Activated naive CD4-positive, alpha-beta T cell treated with anti-CD3 and anti-CD28 coated beads, Interleukin-2, amount 50 U/mL, for 16 hours (primary cell): ENCODE measurements at places on chromosomes 1 and 21.

GRCh38 chr21:46183910-46184624 lies at the start of gene SPATC1L:
Gene SPATC1L, minus strand, starts transcription at chr21:46184459. Its CDS starts 1,643 bp downstream, at chr21:46182816.
- peak; percentile 37 for DNase-seq

DNA sequence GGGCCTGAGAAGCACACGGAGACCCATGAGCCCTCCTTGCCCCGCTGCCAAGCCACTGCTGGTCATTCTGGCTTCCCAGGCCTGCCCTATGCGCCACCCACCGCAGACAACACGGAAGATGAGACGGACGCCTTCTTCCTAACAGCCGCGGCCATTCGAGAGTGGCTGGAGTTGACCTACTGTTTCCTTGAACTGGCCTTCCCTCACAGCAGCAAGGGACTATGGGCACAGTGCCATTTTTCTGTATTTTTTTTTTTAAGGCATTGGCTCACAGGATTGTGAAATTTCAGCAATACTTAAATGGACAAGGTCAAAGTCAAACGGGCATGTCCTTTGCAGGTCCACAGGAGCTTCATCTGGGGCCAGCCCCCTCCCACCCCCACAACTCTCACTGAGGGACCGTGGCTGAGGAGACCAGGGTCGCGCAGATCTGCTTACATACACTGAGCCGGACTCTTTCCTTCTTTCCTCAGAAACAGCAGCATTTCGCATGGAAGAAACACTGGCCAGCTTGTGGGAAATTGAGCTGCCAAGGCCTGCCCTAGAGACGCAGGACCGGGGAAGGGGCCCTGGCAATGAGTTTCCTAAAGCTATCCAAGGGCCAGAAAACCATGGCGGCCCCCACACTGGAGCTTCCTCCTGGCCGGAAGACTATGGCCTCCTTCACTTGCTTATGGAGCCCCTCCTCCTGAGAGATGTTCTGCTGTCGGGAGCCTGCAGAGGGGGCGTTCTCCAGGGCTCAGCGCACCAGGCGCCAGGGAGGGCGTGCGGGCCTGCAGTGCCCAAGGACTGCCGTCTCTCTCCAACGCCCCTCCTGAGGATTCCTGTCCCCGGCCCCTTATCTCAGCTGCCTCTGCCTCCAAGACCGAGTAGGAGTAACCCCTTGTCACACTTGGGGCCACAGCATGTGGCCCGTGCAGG lies 98.9 kb downstream of the PGBD5 start:
- no peak for DNase-seq

- no peak for DNase-seq
These were observed 24.5 kb downstream of the NUCKS1 start for GRCh38 chr1:205725514-205725913.

DNA sequence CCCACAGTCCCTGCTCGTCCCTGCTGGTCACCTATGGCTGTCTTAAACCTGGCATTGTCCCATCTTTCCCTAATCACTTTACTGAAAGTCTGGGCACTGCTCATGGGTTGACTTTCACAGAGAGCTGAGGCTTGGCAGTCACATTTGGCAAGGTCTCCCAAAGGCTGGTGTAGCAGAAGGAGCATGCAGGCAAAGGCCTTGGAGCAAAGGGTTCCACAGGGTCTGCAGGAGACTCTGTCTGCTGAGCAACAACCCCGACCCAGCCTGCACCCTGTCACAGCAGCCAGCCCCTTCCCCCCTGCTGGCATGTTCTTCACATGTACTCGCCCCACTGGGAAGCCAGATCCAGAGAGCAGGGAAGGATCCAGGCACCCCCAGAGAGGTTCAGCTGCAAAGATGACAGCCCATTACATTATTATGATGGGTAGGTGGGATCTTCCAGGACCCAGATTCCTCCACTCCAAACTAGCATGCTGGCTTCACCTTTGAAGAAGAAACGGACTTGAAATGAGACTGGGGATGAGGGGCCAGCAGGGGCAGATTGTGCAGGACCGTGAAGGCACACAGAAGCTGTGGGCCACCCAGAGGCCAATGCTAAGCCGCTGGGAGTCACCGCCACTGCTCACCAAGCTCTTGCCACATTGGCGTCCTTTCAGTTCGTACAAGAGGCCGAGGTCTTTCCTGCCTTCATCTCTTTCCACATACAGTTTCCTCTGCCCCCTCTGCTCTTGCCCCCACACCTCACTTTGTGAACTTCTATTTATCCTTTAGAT lies 14.2 kb upstream of the TMEM125 start:
- no peak for DNase-seq

DNA sequence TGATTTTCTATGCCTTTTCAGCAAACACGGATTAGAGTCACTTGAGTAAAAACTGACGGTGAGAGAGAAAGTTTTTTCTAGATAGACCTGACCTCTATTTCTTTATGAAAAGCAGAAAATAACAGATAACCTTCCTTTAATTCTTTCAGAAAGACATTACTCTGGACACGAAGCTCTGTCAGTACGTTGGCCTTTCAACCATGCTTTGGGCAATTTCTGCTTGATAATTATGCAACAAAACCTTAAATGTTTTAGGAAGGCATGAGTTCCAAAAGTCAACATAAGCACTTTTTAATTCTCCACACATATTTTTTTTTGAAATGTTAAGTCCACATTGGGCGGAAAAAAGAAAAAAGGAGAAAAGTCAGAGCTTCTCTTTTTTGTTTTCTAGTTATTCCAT lies 137.8 kb downstream of the AKT3 start:
- DNase-seq = no peak

DNA sequence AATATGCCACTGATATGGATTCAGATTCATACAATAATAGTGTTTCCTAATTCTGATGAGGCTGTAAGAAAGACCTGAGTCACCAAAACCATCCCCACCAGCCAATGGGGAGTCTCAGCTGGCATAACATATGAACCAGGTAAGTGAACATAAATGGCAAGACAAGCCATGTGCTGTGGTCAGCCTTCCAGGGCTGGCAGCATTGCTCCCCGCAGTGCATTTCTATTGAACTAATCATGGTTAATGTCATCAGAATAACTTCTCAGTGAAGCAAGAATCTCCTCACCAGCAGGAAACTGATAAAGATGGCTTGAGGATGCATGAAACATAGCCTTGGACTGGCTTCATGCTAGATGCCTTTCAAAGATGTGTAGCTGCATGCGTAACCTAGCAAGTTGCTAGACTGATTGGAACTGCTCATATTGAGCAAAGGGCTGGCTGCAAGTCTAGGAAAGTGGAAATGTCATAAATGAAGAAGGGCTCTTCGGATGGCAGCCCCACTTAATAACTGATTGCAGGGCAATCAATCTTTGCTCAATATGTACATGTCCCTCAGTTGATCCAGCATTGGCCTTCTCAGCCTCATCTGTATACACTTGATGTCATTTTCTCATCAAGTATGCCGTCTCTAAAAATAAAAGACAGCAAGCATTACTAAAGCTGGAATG lies 88.0 kb downstream of the NTNG1 start:
- DNase-seq = no peak
